Adrenal gland (tissue), 19 donors: ENCODE measurements at places on chromosomes 6 and 20.
A peak's percentile ranks its signal among the peaks of the same experiment; 100 is the strongest.

DNA sequence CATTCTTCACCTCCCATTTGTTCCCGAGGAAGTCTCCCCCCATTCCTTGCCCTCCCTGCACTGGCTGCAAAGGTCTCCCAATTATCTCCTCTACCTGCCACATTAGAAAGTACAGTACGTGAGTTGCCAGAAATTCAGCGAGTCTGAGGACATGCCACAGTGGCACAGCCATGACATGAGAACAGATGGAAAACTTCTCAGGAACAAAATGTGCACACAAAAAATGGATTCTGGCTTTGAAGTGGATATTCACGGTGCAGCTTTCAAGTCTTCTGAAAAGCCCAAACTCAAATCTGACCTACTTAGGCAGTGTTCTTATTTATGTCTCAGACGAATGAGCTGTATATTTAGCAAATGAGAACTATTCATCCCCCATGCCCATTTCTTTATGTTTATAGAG lies 269.1 kb upstream of the ARID1B start:
- H3K27ac ChIP-seq, result no peak overlapping the region
- H3K4me3 ChIP-seq, result no peak overlapping the region
- H3K4me1 ChIP-seq, result no peaks in the 10 kb centered on the region

DNA sequence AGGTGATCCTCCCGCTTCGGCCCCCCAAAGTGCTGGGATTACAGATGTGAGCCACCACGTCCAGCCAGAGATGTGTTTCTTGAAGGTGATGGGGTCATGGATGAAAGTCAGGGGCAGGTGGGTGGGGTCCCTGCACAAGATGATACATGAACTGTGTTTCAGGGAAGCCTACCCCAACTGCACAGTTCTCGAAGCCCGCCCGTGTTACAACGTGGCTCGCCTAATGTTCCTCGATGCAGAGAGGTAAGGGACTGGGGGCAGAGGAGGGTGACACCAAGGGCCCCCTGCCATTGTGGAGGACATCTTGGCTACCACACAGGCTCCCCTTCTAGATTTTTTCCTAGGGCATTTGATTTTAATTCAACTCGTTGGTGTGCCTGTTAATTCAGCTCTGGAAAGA lies 11.9 kb upstream of the CAPN11 start:
- no peak overlapping the region for H3K4me3 ChIP-seq
- H3K27me3 ChIP-seq, result no peaks in the 10 kb centered on the region
- H3K36me3 ChIP-seq, result peaks cover 27% of the 10 kb centered on the region
- DNase-seq, result no peak

- no peak overlapping the region for H3K4me3 ChIP-seq
- no peak overlapping the region for H3K27ac ChIP-seq
Measured at GRCh38 chr6:26170181-26170580, 83.0 kb downstream of the HFE start.

GRCh38 chr6:68716620-68717019 lies 81.5 kb downstream of the ADGRB3 start:
- H3K36me3 ChIP-seq, result no peaks in the 10 kb centered on the region
- no peak overlapping the region for H3K4me3 ChIP-seq
- no peak for DNase-seq
- H3K27me3 ChIP-seq, result no peaks in the 10 kb centered on the region
- H3K4me1 ChIP-seq, result no peaks in the 10 kb centered on the region
- no peak overlapping the region for H3K27ac ChIP-seq

DNA sequence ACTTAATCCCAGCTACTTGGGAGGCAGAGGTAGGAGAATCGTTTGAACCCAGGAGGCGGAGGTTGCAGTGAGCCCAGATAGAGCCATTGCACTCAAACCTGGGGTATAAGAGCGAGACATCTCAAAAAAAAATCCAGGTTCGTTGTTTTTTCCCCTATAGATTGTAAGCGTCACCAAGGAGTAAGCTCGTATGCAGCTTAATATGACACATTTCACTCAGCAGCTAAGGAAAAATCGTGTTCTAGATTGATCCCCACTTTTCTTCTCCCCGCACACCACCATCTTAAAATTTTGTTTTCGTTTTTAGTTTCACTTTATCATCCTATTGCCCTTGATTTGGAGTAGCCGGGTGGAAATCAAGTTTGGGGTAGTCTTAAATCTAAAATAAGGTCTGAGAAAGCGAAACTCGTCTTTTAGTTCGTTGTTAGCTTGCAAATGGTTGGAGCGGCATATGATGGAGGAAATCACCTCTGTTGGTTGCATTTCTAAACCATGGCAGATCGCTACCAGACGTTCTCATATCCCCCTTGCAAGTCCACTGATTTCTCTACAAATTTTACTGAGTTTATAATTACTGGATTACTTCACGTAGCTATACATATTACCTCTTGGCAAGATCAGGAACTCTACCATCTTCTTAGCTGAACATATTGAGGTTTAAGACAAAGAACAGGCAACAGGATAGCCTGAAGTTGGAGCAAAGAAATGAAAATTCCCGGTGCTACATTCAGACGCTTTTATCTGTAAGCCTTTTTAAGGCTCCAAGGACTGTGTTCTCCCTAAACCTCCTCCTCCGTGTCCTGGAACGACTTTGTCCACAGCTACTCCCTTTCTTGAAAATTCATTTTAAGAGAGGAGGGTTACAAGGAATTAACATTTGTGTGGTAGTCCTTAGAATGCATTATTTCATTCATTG lies 91.1 kb upstream of the BTN3A2 start:
- DNase-seq, result no peak
- peak overlapping the region; percentile 39 for H3K4me3 ChIP-seq
- H3K4me1 ChIP-seq, result peaks cover 10% of the 10 kb centered on the region
- peak overlapping the region; percentile 95 for H3K27ac ChIP-seq
- no peaks in the 10 kb centered on the region for H3K27me3 ChIP-seq
- H3K36me3 ChIP-seq, result no peaks in the 10 kb centered on the region

GRCh38 chr6:146891615-146892265 lies 293.0 kb downstream of the ADGB start:
- no peak overlapping the region for H3K4me3 ChIP-seq
- H3K36me3 ChIP-seq, result no peaks in the 10 kb centered on the region
- H3K4me1 ChIP-seq, result peaks cover 6% of the 10 kb centered on the region
- no peaks in the 10 kb centered on the region for H3K27me3 ChIP-seq
- no peak for DNase-seq

DNA sequence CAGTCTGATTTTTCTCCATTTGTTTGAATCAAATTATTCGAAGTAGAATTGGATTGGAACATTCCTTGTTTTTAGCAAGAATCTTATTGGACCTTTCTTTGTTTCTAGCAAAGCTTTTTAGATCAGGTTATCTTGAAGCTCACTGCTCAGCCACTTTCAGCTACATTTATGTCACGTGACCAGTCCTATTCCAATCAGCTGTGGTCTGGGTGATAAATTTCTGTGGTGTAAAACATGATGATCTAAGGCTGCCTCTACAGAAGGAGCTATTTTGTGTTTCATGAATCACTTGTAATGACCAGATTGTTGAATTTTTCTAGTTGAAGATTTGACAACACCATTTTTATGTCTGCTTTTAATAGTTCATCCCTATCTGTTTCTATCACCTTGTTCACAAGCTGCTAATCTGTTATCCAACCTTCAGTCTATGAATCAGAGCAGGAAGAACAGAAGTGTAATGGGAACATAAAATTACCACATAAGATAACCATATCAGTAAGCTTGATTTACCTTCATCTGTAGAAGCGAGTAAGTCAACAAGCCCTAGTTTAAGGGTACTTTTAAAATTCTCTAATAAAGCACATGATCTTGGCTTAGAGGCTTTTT lies 101.0 kb upstream of the MAP3K7 start:
- H3K27me3 ChIP-seq, result no peaks in the 10 kb centered on the region
- no peak overlapping the region for H3K27ac ChIP-seq
- no peaks in the 10 kb centered on the region for H3K36me3 ChIP-seq

DNA sequence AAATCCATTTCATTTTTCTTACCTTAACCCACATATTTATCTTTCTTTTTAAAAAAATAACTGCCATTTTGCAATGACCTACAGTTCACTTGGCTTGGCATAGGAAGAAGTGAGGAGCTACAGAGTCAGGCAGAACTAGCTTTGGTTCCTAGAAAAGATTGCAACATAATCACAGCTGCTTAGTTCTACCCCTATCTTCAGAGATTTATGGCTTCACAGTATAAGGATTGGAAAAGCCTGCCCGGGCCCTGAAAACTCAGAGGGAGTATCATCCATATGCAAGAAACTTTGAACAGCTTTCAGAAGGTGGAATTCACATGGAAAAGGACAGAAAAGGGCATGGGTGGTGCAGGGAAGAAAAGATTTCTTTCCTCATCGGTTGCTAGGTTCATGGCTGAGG lies 774.3 kb upstream of the CHD6 start:
- no peaks in the 10 kb centered on the region for H3K27me3 ChIP-seq
- no peaks in the 10 kb centered on the region for H3K36me3 ChIP-seq
- no peak overlapping the region for H3K4me3 ChIP-seq
- no peaks in the 10 kb centered on the region for H3K4me1 ChIP-seq

GRCh38 chr6:30862156-30862875 lies 22.0 kb upstream of the DDR1 start:
- no peaks in the 10 kb centered on the region for H3K36me3 ChIP-seq
- H3K4me3 ChIP-seq, result no peak overlapping the region
- no peak for DNase-seq
- H3K27ac ChIP-seq, result peak overlapping the region; percentile 26
- no peaks in the 10 kb centered on the region for H3K4me1 ChIP-seq

GRCh38 chr6:72699159-72699558 lies 77.3 kb downstream of the KCNQ5 start:
- no peaks in the 10 kb centered on the region for H3K36me3 ChIP-seq
- DNase-seq, result no peak
- no peak overlapping the region for H3K27ac ChIP-seq
- no peaks in the 10 kb centered on the region for H3K4me1 ChIP-seq

- H3K4me1 ChIP-seq, result no peaks in the 10 kb centered on the region
- no peaks in the 10 kb centered on the region for H3K36me3 ChIP-seq
- H3K27ac ChIP-seq, result no peak overlapping the region
- H3K27me3 ChIP-seq, result no peaks in the 10 kb centered on the region
- peak; percentile 84 for DNase-seq
- no peak overlapping the region for H3K4me3 ChIP-seq
Measured at GRCh38 chr6:166106076-166106686, 61.5 kb downstream of the TBXT start.
